ENCODE measurements at places on chromosomes 2 and 18.

DNA sequence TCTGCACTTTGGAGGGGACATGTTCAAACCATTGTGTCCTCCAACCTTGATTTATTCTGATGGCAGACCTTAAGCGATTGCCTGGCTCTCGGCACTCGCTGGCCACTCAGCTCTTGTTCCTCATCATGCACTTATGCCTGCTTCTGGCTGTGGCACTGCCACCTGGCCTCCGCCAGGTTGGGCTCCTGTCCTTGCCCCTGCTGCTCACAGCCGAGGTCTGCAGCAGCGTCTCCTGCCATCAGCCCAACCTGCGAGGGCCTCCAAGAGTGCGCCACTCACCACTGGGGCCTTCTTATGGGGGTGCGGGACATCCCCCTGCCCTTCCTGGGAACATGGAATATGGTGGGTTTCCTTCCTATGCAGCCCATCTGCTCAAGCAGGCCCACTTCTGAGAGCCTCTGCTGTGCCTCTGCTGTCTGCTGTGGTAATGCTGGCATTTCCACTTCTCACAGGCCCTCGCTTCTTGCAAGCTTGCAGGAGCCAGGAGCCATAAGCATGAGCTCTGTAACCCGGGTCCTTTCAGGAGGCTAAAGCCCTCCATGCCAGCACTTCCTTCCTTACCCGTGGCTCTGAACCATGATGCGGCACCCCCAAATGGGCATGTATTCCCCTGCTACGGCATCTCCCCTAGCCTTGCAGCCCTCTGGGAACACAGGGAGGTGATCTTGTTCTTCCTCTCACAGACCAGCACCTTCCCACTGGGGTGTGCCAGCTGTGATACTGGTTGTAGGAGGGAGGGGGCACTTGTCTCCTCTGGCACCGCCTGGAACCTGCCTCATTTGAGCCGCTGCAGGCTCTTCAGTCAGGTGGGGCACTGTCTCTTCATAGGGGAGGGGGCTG, 58.6 kb upstream of the HS6ST1 start:
- no peak for DNase-seq

GRCh38 chr18:66695281-66695680, 91.4 kb upstream of the CDH19 start:
- DNase-seq = no peak

DNA sequence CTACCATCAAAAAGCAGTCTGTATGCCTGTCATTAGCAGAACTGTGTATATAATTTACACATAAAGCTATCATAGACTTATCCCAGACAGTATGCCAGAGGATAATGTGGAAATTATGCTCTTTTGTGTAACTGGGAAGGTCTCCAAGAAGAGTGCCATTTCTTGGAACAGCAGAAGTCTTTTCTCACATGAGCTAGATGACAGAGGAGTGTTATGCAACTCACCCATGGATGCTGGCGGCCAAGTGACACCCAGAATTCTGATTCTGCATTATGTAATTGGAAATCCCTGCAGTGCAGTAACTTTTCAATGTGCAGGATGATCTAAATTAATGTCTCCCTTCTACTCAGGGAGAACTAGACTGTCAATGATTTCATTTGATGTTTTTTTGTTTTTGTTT, 160.0 kb downstream of the UBE2E3 start:
- DNase-seq = no peak

DNA sequence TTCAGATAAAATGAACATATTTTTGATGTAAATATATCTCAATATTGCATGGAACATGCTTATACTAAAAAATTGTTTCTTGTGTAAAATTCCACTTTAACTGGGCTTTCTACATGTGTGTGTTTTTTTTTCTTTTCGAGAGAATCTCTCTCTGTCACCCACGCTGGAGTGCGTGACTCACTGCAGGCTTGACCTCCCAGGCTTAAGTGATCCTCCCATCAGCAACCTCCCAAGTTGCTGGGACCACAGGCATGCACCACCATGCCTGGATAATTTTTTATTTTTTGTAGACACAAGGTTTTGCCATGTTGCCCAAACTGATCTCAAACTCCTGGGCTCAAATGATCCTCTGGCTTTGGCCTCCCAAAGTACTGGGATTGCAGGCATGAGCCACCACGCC, 254.6 kb downstream of the LOXHD1 start:
- DNase-seq = no peak

DNA sequence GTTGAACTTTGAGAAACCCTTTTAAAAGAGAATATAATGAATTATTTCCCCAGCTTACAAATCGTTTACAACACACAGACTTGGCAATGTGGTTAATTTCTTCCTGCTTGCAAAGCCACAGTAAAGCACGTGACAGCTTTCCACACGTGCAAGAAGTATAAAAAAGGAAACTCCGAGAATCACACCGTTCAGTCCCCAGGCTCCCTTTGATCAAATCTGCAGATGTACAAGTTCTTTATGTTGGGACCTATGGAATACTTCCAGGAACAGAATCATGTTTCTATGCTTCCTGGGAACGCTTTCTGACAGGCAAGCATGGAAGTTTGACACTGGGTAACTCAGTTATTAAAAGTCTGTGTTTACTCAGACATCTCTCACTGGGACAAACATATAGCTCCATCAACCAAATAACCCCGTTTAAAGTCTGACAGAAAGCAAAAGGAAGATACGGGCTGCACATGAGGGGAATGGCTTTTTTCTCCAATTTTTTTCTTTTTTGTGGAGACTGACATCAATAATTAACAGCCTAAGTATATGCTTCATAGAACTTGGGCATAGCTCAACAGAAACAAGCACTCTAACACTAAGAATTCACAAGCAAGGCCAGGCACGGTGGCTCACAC, 134.8 kb downstream of the EIPR1 start:
- DNase-seq = no peak

GRCh38 chr18:46134920-46135675, 30.9 kb downstream of the HAUS1 start:
- DNase-seq = no peak

- no peak for DNase-seq
These were observed 138.1 kb downstream of the DNAH6 start for GRCh38 chr2:84654414-84654813.

DNA sequence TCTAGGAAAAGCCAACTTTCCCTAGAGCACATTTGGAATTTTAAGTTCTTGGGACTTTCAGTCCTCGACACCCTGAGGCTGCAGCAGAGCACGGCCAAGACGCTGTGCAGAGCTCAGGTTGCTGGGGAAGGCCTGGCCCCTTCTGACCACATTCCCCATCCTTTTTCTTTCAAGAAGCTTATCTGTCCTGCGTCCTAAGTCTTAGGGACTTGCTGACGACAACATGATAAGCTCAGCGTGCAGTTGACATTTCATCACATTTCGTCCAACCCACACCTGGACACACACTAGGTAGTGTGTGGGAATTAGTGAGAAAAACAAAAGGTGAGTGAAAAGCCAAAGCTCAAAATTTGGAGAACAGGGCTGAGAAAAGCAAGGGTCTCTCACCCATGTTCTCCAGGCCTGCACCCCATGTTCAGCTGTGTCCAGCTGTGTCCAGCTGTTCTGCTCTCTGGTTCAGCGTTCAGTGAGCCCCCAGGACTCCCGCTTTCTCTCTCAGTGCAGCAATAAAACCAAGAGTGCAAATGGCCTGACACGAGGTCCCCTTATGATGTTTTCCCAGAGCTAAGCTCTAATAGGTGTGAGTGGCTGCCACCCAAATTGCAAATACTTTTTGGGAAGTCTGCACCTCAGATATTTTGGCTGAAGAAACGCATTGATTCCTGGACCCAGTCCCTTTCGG, 101.9 kb downstream of the RGPD3 start:
- no peak for DNase-seq

DNA sequence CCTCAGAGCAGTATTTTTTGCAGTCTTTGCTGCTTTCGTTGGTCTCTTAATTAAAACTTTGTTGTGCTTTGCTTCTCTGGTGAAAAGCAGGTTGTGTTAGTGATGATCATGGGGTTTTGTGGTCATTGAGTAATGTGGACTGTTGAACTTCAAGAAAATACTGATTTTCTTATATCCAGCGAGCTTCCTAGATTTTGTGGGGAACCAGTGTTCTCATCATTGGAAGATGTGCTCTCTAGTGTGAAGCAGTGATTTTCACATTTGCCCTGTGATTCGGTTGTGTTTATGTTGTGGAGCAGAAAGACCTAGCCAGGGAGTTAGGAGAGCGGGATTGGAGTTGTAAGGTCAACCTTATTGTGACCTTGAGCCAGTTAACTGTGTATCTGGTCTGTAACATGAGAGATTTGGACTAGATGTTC, 12.4 kb downstream of the ASAP2 start:
- no peak for DNase-seq

DNA sequence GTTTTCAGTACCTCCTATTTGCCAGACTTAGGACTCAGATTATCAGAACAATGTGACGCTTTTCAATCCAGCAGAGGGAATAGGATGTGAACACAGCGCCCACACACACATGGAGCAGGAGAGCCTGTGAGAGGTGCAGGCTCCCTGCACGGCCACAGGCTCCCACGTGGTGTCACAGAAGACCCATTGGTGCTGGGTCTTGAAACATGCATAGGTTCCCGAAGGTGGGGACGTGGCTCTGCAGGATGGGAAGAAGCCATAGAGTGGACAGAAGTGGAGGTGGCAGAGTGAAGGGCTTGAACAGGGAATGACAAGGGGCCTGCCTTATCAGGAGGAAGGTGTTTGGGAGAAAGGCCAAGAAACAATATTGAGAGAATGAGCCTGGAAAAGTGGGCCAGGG, 78.5 kb upstream of the BCL2L11 start:
- DNase-seq = no peak

- no peak for DNase-seq
These were observed 66.3 kb downstream of the POLR1A start for GRCh38 chr2:86039178-86039962.
